Activated CD8-positive, alpha-beta memory T cell treated with anti-CD3 and anti-CD28 coated beads for 1 hour (primary cell): ENCODE measurements at places on chromosomes 11 and 22.

DNA sequence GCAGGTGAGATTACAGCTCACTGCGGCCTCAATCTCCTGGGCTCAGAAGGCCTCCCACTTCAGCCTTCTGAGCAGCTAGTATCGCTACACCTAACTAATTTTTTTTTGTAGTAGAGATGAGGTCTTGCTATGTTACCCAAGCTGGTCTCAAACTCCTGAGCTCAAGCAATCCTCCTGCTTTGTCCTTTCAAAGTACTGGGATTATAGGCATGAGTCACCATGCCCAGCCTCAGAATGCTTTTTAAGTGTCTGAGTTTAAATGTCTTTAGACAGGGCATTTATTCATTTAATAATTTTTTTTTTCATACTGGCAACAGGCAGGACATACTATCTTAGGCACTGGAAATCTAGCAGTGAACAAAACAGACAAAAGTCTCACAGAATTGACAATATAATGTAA is 27.7 kb downstream of the LRP4 start:
- no peak for DNase-seq

DNA sequence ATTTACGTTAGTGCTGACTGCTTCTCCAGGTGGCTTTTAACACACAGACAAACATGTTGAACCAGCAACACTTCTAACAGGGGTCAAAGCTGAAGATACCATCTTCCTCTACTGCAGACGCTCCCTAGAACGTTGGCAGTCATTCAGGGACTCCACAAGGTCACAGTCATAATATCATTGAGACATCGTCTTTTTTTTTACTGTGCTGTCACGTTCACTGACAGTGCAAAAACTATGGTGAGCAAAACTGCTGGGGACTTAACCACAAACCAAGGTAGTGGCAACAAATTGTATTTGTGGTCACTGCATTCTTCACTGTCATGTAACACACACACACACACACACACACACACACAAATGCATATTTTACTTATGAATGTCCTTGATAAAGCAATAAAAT is 244.9 kb downstream of the CASP12 start:
- DNase-seq = no peak

DNA sequence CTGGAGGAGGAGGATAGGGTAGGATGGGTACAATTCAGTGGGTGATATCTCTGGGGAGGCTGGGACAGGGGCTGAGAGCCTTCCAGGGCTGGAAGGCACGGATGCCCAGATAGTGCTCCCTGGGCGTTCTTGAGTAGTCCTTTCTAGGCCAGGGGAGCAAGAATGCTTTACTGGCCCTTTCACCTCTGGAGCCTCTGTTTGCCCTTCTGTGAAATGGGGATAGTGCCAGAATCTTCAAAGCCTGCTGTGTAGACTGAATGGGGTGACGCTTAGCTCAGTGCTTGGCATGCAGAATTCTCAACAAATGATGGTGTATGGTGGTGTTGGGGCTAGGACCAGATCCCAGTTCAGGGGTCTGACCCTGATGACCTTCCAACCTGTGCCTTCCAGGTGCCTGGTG is 7.7 kb downstream of the MTFP1 start:
- DNase-seq = no peak

- no peak for DNase-seq
Observed at GRCh38 chr11:117768506-117768905, 28.5 kb downstream of the DSCAML1 start.

GRCh38 chr11:23359297-23359696 is 499.0 kb upstream of the CCDC179 start:
- no peak for DNase-seq

DNA sequence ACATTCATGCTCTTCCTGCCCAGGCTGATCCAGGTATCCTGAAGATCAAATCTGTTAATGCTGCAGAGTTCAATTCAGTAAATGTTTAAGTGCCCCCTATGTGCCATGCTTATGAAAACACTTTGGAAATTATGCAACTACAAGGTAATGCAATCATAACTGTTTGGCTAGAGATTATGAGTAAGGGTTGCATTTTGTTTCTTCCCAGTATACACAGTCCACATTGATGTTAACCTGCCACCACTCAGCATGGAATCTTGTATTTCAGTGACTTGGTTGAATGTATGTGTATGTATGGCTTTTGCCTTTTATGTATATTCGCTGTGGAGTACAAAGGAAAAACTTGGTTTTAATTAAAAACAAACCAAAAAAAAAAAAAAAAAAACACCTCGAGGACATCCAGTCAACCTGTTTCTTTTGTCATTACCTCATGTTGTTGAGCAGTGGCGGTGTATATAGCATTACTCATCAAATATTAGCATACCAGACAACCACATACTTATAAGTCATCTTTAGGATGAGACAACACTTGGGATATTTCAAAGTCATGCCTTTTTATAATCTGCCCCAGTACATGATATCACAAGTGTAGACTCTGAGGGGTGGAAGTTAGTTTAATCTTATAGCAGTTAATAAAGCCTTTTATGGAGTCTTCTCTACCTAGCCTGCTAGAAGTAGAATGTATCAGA is 86.1 kb upstream of the HORMAD2 start:
- no peak for DNase-seq

DNA sequence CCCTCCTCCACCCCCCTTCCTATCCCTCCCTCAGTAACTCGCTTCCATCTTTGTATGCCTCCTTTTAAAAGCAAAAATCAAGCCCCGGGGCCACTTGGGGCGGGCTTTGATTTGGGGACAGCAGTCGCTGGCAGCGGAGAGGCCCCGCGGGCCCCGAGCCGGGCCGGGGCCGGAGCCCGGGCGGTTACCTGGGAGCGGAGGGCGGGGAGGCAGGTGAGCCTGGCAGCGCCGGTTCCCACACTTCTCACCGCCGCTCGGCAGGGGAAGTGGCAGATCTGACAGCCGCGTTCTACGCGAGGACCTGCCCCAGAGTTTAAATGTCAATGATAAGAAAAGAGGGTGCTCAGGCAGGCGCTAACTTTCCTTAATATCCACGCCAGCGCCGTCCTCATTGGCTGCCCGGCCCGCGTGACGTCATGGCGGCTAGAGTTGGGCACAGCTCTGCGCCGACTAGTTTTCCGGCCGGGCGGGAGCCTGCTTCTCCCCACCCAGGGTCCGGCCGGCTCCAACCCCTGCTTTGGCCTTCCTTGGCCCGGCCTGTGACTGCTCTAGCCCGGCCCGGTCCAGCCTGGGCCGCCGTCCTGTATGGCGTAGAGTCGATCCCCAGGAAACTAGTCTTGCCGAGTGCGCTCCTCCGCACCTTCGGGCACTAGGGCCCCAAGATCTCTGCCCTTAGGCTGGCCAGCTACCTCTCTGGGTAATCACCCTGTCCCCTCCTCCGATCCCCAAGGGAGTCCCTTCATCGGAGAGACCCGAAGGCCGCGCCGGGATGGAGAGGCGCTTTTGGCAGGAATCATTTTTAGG is 6.7 kb upstream of the PAX6 start:
- no peak for DNase-seq

GRCh38 chr22:50700387-50701075 is 27.9 kb downstream of the SHANK3 start:
- DNase-seq = no peak

- no peak for DNase-seq
Observed at GRCh38 chr11:62459080-62459479, 40.2 kb downstream of the SCGB1A1 start.

DNA sequence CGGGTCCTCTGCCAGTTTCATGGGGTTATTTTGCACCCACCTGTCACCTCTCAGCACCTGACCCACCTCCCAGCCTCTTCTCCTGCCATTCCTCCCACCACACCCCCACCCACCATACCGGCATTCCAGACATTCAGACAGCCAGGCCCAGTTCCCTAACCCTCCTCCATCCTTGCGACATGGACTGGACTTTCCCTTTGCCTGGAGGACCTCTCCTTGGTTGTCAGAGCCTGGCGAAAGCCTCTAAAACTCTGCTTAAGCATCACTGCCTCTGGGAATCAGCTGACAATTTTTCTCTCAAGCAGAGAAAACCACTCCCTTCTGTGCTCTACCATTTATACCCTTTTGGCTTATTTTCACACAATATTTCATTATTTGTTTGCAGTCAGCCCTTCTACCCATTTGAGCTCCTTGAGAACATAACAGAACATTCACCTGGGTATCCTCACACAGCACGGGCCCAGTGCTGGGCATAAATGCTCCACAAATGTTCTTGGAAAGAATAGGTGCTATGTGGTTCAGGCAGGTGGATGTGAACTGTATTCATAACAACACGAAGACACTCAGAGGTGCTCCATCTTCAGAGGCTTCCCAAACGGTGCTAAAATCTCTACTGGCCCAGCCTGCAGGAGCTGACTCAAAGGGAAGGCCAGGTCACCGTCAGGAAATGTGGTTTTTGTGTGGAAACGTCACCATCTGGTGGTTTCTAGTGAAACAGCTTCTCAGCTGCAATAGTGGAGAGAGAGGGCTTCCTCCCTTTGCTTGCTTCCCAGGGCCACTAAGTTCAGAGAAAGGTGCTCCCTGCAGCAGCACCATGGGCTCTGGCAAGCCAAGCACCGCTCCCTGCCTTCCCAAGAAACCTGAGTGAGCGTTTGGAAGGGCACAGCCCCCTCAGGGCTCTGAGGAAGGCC is 10.4 kb downstream of the SPATA19 start:
- no peak for DNase-seq

GRCh38 chr11:87322568-87322967 is 284.8 kb downstream of the TMEM135 start:
- DNase-seq = no peak

DNA sequence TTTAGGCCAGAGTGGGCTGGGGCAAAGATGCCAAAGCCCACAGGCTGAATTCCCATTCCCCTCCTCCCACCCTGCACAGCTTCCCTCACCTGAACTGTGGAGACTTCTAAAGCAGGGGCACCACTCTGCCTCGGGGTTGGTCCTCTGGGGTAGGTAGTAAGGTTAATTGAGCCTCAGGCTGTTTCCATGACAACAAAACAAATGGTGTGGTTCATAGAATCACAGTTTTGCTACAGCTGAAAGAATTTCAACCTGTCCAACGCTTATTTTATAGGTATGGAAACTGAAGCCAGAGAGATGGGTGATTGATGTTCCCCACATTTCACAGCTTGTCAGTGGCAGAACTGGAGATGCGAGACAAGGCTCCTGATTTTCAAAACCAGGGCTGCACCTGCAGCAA is 109.5 kb downstream of the SNX19 start:
- DNase-seq = no peak

GRCh38 chr11:91926965-91927364 is 297.7 kb upstream of the FAT3 start:
- DNase-seq = no peak

DNA sequence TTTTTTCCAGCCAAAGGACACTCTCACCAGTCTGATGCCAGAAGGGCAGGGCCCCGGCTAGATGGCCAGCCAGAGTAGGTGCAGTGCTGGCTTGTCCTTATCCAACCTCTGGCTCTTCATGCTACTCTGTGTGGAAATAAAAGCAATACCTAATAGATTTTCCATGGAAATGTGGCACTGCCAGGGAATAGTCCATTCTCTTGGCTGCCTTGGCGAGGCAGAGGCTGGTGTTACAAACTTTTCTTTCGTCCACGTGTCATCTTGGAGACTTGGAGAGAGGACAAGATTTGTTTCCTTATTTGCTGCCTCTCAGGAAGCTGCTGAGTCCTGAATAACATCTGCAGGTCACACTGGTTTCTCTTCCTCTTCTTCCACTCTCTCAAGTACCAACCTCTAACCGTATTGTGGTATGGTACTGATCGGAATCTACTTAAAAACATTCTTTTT is 17.2 kb upstream of the C1QTNF4 start:
- no peak for DNase-seq

DNA sequence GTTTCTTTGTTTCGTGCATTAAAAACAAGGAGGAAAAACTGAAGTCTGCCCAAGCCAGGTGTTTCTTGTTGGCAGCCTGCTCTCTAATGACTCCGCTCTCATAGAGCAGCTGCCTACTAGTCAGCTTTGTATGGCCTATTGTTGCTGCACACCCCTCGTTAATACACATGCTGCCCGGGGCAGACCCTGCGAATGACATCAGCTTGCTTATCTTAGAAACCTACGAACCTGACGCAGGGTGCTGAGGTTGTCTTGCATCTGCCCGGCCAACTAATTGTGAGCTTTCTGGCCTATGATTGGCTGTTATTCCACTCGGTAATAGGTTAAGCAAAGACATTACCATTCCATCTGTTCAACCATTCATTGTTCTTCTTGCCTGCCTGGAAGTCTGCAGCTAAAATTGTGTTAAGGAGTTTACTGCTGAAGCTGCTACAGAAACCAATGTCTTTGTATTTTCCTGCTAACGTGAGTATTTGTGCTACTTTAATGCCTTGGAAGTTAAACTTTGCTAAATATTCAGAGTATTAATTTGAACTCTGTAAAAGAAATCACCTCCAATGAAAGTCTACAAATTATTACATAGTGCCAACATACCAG is 37.5 kb downstream of the ZC3H12C start:
- DNase-seq = no peak

- DNase-seq = no peak
Observed at GRCh38 chr22:44505796-44506354, 7.8 kb upstream of the RTL6 start.

DNA sequence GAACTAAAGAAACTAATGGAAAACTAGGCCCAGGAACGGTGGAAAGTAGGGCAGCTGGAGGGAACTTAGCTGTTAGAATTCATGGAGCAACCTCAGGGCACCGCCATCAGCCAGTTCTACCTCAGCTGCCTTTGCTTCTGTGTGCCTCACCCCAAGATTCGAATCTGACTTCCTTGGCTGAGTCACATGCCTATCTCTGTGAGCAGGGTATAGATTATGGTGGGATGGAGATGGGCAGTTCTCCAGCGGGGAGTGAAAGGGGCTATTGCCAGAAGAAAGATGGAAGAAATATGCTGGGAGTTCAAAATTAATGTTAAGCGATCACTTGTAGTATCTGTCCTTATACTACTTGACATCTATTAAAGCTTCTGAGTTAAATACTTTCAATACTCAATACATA is 18.9 kb upstream of the VWA5A start:
- DNase-seq = no peak
